ENCODE measurements at places on chromosomes 3 and 15.

GRCh38 chr3:4774531-4774930 lies 204.7 kb upstream of the BHLHE40 start:
- DNase-seq = no peak

- no peak for DNase-seq
Observed at GRCh38 chr3:36397841-36398240, 17.5 kb downstream of the STAC start.

DNA sequence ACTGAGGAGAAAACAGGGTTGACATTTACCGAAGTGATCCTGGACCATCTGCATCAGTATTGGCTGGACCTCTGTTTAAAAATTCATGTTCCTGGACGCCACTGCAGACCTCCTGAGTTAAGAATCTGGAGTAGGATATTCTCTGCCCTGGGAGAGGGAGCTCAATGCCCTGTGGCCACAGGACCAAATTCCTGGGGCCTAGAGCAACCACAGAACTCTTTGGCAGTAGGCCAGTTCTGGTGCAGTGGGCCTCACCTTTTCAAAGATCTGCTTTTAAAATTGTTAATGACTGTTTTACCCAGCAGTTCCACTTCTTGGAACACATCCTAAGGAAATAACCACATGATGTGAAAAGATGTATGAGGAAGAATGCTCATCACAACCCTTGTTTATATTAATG lies 133.3 kb upstream of the ADPGK start:
- no peak for DNase-seq

GRCh38 chr15:74441248-74441941 lies 7.6 kb upstream of the SEMA7A start:
- DNase-seq = no peak

- no peak for DNase-seq
Observed at GRCh38 chr15:68047826-68048225, 6.3 kb upstream of the PIAS1 start.

DNA sequence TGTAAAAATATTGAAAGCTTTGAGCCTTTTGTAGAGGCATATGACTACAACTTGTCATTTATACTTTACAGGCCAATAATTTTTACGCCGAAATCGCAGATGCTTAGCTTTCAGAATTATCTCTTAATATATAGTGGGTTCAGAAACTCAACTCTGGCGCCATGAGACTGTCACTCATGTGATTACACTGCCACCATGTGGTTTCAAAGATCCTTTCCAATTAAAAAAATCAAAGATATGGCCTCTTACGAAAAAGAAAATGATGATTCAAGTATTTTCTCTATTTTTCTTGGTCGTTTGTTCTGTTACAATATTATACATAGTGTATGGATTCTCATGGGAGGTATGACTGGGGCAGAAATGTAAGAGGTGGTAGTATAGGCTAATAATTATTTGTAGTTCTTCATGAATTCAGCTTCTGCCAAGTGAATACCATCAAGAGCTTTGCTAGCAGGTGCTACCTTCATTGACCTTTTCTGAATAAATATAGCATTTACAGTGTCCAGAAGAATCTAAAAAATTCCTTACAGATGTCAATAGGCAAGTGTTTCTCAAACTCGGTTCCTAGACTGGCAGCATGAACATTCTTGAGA lies 751.7 kb upstream of the GOLIM4 start:
- no peak for DNase-seq

DNA sequence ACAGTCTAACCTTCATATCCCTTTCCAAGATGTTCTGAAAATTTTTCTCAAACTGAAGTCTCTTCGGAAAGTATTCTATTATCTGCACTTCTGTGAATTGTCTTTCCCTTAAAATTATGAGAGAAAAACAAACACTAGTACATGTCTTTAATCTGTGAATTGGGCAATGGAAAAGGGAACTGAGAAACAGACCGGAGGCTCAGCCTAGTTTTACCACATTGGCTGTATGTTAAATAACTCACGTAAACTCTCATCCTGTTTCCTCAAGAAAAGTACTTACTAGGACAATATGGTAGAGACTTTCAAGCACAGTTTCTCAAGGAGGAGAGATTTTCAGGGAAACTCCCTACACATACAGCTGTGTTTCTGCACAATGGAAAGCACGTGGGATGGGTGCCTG lies 982.2 kb upstream of the SEMA6D start:
- DNase-seq = no peak

DNA sequence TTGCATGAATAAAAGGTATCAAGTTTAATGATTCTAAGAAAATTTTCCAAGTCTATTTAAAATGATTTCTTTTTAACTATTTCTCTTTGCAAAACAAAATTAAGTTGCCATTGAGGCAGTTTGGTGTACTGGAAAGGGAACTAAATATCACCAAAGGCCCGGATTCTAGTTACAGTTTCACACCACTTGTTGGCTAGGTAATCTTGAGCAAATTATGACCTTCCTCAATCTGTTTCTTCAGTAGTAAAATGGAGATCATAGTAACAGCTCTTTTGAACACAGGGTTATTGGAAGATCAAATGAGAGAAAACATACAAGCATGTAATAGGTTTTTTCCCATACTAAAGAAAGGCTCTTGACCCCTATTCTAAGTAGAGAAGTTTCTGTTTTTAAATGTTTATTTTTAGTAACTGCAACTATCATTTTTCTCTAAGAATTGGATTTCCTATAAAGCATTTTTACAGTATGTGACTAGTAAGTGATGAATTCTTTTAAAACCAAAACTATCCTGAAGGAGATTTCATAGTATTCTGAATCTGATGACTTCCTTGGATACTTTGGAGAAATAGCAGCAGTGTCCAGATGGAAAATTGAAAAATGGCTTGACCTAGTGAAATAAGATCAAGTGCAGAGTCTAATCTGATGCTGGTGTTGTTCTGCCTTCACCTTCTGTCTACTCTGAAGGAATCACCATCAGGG lies 15.7 kb downstream of the SCAANT1 start:
- no peak for DNase-seq

- DNase-seq = no peak
Observed at GRCh38 chr3:197567904-197568681, 12.3 kb upstream of the BDH1 start.

- no peak for DNase-seq
Observed at GRCh38 chr3:114775395-114775794, 371.7 kb downstream of the ZBTB20 start.

DNA sequence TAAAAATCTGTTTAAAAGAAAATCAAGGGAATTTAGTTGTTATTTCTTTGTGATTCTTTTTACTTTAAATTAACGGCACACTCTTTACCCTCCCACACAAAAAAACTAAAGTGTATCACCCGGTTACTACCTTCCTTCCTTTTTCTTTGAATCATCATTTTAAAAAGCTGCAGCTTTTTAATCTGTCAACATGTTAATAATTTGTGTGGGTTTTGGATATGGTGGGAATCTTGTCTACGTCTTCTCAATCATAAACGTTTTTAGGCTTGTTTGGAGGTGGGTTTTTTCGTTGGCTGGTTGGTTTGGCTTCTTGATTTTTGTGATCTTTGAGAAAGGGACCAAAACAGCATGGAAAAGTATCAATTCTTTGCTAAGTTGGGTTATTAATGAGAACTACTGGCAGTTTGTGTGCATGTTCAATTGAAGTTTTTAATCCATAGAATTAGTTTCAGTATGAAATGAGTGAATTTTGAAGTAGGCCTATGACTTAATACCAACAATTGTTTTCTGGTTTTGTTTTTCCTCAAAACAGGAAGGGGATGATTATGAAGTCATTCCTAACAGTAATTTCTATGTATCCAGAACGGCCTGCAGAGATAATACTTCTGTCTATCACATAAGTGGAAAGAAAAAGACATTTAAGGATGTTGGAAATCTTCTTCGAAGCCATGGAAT lies 4.5 kb downstream of the SMC4 start:
- no peak for DNase-seq
